ENCODE measurements at places on chromosomes 1 and 21. TPM values are rescaled to one million over a fixed set of nuclear protein-coding genes. Genes with fewer than 3 reads are reported as not detected.

DNA sequence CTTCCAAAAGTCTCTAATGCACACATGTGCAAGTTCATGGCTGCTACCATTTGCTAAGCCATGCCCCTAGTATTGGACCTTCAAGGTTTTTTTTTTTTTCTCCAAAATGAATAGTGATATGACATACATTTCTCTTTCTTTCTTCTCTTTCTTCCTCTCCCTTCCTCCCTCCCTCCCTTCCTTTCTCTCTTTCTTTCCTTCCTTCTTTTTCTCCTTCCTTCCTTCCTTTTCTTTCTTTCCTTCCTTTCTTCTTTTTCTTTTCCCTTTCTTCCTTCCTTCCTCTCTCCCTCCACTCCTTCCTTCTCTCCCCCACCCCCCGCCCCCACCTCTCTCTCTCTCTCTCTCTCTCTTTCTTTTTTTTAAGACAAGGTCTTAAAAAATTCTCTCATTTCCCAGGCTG, 3.4 kb upstream of the RNF187 start:
- no peak overlapping the region for H3K4me3 ChIP-seq
- no peaks in the 10 kb centered on the region for H3K27me3 ChIP-seq
- DNase-seq, result no peak
- peaks cover 15% of the 10 kb centered on the region for H3K4me1 ChIP-seq

Gene KCNN3
- 0.81 TPM for total RNA-seq

- no peaks in the 10 kb centered on the region for H3K27me3 ChIP-seq
- H3K4me3 ChIP-seq, result no peak overlapping the region
- no peak overlapping the region for H3K27ac ChIP-seq
- peak; percentile 80 for DNase-seq
These were observed 3.0 kb upstream of the NEK7 start for GRCh38 chr1:198153804-198154203.

GRCh38 chr1:97833881-97834280, 87.0 kb downstream of the DPYD start:
- no peak for DNase-seq
- no peaks in the 10 kb centered on the region for H3K27me3 ChIP-seq
- no peaks in the 10 kb centered on the region for H3K36me3 ChIP-seq
- no peaks in the 10 kb centered on the region for H3K4me1 ChIP-seq

DNA sequence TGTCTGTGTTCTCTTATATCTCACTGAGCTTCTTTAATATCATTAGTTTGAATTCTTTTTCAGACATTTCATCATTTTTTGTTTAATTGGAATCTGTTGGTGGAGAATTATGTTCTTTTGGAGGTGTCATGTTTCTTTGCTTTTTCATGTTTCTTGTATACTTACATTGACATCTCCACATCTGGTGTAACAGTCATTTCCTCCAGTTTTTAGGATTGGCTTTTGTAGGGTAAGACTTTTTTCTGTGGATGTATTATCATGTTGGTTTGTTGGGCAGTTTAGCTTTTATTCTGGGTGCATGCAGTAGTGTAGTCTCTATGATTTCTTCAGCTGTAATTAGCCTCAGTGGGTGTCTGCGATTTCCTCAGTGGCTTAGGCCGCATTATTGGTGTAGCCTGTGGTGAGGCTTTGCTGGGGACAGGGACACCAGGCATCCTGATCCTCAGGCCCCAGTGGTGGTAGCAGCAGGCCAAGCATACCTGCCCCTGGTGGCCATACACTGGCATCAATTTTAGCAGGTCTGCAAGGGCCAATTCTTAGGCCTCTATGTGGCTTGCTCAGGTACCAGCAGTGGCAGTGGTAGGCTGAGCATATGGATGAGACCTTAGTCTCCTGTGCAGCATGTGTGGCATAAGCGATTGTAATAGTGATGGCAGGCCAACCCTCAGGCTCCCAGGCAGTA, 77.6 kb upstream of the SAMD13 start:
- H3K27ac ChIP-seq, result no peak overlapping the region
- no peak for DNase-seq
- no peaks in the 10 kb centered on the region for H3K27me3 ChIP-seq
- no peaks in the 10 kb centered on the region for H3K4me1 ChIP-seq
- H3K36me3 ChIP-seq, result no peaks in the 10 kb centered on the region

DNA sequence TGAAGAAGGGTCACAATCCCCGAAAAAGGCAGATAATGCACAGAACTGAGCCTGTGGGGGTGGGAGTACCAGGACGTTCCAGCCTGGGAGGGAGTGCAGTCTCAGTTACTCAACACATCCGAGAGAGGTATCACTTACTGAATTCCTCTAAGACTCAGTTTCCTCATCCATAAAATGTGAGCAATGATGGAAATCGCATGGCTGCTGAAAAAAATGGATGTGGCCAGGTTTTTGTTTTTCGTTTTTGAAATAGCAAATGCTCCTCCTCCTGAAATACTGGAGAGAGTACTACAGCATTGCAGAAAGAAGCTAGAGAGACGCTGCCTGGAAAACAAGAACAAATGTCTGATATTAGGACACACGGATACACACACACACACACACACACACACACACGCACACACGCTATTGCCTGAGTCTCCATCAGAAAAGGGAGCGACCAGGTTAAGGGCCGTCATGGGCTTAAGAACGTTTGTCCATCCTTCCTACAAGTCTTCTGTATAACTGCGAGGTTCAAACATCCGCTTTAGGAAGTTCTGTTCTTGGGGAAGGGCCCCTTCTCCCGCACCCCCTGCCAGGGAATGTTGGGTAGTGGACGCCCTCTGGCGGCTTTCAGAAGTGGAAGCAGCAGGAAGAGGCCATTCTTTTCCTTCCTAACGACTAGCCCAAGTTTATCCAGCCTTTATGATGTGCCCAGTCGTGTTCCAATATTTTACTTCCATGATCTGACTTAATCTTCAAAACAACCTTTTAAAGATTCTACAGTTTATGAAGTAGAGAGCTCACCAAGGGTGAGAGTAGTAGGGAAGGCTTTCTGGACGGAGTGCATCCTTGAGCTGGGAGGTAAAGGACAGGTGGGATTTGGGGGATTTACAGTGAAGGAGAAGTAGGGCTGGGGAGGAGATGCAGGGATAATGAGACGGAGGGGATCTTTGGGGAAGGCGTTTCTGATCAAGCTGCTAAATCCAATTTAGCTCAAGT, 699 bp upstream of the NES start:
- DNase-seq, result peak; percentile 88
- no peaks in the 10 kb centered on the region for H3K27me3 ChIP-seq
- H3K27ac ChIP-seq, result peak overlapping the region; percentile 84
- peak overlapping the region; percentile 67 for H3K4me3 ChIP-seq
- H3K4me1 ChIP-seq, result peaks cover 27% of the 10 kb centered on the region
- peaks cover 6% of the 10 kb centered on the region for H3K36me3 ChIP-seq

Gene RNF186
- total RNA-seq, result not detected

- peaks cover 12% of the 10 kb centered on the region for H3K27me3 ChIP-seq
- H3K27ac ChIP-seq, result no peak overlapping the region
- H3K4me1 ChIP-seq, result no peaks in the 10 kb centered on the region
- no peaks in the 10 kb centered on the region for H3K36me3 ChIP-seq
These were observed 73.5 kb upstream of the WNT4 start for GRCh38 chr1:22216210-22216883.

DNA sequence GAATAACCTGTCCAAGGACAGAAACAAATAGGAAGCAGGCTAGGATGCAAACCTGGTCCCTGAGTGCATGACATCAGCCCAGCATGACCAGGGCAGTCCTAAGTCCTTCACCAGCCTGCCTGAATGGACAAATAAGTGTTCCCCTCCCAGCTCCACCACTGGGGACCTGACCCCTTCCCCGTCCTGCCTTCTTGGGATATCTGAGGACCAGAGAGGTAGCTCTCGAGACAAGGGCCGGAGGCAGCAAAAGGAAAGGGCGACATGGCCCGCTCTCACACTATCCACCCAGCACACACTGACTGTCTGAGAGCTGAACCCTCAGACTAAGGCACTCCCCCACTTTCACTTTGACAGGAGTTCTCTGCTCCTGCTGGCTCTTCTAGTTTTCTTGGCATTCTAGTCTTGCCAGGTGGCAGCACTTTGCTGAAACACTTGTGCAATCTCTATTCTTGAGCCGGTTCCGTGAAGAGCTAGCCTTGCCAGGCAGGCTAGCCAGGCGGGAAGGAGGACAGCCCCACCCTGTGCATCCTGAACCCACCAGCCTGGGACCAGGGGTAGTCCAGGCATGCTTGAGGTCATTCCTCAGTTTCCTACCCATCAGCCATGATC, 251.1 kb upstream of the RAB4A start:
- no peaks in the 10 kb centered on the region for H3K27me3 ChIP-seq
- no peak overlapping the region for H3K4me3 ChIP-seq
- H3K27ac ChIP-seq, result no peak overlapping the region
- DNase-seq, result no peak

DNA sequence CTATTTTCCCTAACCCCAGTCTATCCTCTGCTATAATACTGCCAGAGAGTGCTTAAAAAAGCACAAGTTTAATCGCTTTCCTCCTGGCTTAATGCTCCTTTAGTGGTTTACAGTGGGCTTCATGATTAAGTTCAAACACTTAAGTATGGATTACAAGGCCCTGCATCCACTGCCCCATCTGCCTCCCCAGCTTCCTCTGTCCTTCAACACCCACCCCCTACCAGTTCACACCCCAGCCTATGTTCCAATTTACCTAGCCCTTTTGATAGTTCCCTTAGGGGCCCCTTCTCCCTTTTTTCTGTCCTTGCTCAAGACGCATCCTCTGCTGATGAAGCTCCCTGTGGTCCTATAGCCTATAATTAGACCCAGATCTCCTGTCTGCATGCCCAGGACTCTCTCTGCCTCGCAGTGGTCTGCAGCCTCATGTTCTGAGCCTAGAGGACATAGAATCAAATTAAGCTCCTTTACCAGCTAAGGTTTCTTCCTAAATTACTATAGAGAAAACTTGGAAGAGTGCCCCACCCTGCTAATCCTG, 212.5 kb downstream of the FGGY start:
- no peaks in the 10 kb centered on the region for H3K4me1 ChIP-seq
- no peak overlapping the region for H3K4me3 ChIP-seq
- H3K27me3 ChIP-seq, result no peaks in the 10 kb centered on the region
- no peaks in the 10 kb centered on the region for H3K36me3 ChIP-seq
- H3K27ac ChIP-seq, result no peak overlapping the region

DNA sequence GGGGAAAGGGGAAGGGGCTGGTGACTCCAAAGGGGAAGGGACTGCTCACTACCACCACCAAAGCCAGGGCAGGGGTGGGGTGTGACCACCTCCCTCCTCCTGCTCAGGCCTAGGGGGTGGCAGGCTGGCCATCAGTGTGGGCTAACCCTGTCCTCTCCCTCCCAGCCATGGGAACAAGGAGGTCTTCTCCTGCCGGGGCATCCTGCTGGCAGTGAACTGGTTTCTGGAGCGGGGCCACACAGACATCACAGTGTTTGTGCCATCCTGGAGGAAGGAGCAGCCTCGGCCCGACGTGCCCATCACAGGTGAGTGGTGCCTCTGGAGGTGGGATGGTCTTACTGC, 5.7 kb downstream of the ZC3H12A start:
- peaks cover 8% of the 10 kb centered on the region for H3K4me1 ChIP-seq
- H3K27me3 ChIP-seq, result no peaks in the 10 kb centered on the region
- no peak overlapping the region for H3K4me3 ChIP-seq
- DNase-seq, result no peak

- H3K27ac ChIP-seq, result no peak overlapping the region
- no peaks in the 10 kb centered on the region for H3K36me3 ChIP-seq
- DNase-seq, result no peak
These were observed 106.4 kb upstream of the MARK1 start for GRCh38 chr1:220421508-220421907.

GRCh38 chr1:94819238-94819944, 766 bp upstream of the SLC44A3 start:
- H3K4me3 ChIP-seq, result peak overlapping the region; percentile 67
- H3K27ac ChIP-seq, result peak overlapping the region; percentile 5
- no peaks in the 10 kb centered on the region for H3K36me3 ChIP-seq
- peaks cover 36% of the 10 kb centered on the region for H3K27me3 ChIP-seq

Gene FMO1
- not detected for total RNA-seq

GRCh38 chr1:245752561-245752960, 597.8 kb downstream of the KIF26B start:
- H3K4me1 ChIP-seq, result peaks cover 20% of the 10 kb centered on the region
- H3K27me3 ChIP-seq, result no peaks in the 10 kb centered on the region
- no peak overlapping the region for H3K4me3 ChIP-seq
- peak; percentile 71 for DNase-seq
- H3K27ac ChIP-seq, result peak overlapping the region; percentile 71
- H3K36me3 ChIP-seq, result no peaks in the 10 kb centered on the region

DNA sequence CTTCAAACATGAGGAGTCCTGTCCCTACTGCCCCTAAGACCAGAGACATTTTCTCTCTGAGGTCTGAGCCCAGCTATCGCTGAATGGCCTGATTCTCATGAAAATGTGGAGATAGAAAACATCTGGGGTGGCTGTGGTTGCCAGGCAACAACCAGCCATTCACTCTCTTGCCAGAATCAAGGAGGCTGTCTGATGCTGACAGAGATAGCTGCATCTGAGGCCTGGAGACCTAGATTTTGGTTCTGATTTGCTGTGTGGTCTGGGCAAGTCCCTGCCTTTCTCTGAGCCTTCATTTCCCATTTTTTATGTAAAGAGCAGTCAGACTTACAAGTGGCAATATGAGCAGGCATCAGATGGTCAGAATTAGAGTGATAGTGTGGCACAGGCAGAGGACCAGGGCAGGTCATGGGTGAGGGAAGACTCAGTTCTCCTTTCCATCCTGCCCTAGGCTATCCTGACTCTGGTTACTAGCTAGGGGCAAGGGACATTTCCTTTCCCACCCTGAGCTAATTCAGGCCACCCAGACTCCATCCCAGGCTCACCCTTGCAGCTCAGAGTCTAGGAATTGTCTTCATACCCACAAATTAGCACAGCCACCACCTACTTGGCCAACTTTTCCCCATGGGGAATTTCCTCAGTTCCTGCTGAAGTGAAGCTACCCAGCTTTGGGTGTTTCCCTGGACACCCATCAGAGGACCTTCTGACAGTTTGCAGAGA, 20.0 kb upstream of the RNF19B start:
- DNase-seq, result peak; percentile 58
- peaks cover 12% of the 10 kb centered on the region for H3K4me1 ChIP-seq
- no peaks in the 10 kb centered on the region for H3K27me3 ChIP-seq
- H3K36me3 ChIP-seq, result no peaks in the 10 kb centered on the region
- H3K4me3 ChIP-seq, result no peak overlapping the region

GRCh38 chr1:30417701-30418046, 305.7 kb downstream of the MATN1 start:
- no peaks in the 10 kb centered on the region for H3K27me3 ChIP-seq
- H3K36me3 ChIP-seq, result no peaks in the 10 kb centered on the region
- H3K4me3 ChIP-seq, result no peak overlapping the region

Gene CBR3
- total RNA-seq, result not detected

Gene PIGK
- 11.2 TPM for total RNA-seq

- no peak overlapping the region for H3K27ac ChIP-seq
- H3K4me1 ChIP-seq, result peaks cover 33% of the 10 kb centered on the region
- H3K27me3 ChIP-seq, result no peaks in the 10 kb centered on the region
- DNase-seq, result no peak
- H3K4me3 ChIP-seq, result no peak overlapping the region
These were observed 175.7 kb downstream of the PSMG1 start for GRCh38 chr21:39007532-39007931.

Gene MROH9
- total RNA-seq, result not detected

DNA sequence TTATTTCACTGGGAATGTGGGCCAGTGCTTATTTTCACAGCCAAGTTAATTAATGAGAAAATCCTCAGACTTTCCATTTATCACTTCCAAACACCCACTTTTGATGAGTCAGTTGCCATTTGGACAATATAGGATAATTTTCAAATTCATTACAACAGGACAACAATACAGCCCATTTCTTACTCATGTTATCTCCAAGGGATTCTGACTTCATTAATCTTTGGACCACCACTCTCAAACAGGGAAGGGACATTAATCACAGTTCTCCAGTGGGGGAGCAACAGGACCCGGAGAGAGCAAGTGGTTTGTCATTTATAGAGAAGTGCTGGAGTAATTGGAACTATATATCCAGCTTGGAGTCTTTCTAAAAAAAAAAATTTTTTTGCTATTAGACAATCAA, 38.7 kb downstream of the JUN start:
- H3K27me3 ChIP-seq, result no peaks in the 10 kb centered on the region
- no peak overlapping the region for H3K27ac ChIP-seq
- H3K4me1 ChIP-seq, result no peaks in the 10 kb centered on the region

Measured in cardiac muscle cell (in vitro differentiated cells and primary cell).